Stimulated activated CD8-positive, alpha-beta memory T cell treated with anti-CD3 and anti-CD28 coated beads, Interleukin-2, amount 100 ng/mL, for 1 hour (primary cell): ENCODE measurements at places on chromosomes 5 and 9.

DNA sequence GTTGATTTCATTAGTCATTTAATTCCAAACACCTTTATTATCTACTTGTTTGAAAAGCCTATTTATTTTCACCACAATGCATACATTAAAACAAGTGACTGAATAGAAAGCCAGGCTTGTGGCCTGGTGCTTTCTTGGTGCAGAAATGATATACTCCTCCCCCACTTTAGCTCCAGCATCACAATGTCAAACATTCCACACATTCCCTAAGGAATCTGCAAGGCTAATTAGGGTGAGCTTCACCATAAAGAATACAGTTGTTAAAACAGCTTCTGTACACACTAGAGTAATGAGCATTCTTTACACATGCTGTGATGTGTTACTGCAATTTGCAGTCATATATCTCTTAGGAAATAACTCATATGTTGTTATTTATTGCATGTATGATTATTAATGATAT, 705.7 kb downstream of the CETN3 start:
- no peak for DNase-seq

- no peak for DNase-seq
These were observed 39.2 kb downstream of the ANXA2R start for GRCh38 chr5:43000914-43001313.

DNA sequence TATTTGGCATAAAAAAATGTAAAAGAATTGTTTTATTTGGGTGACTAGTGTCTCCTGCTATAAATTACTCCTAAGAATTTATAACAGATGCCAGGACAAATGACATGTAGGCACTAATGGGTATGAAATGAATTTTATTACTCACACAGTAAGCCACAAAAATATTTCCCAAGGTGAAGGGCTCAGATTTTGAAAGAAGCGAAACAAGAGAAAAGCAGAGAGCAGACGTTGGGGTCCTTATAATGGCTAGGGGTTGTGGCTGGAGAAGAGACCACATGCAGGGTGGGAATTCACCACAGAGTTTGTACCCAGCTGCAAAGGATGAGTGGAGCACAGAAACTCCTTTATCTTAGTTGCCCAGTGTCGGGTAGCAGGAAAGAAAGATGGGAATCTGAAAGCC, 45.0 kb upstream of the PRR16 start:
- no peak for DNase-seq

GRCh38 chr9:127049581-127049980, 72.9 kb downstream of the ANGPTL2 start:
- DNase-seq: no peak

- DNase-seq: no peak
These were observed 26.1 kb upstream of the SEC16A start for GRCh38 chr9:136508729-136509500.

- DNase-seq: no peak
These were observed 113.6 kb upstream of the TSLP start for GRCh38 chr5:110957934-110958333.

- no peak for DNase-seq
These were observed 276.5 kb downstream of the ARHGEF28 start for GRCh38 chr5:73902327-73903051.

DNA sequence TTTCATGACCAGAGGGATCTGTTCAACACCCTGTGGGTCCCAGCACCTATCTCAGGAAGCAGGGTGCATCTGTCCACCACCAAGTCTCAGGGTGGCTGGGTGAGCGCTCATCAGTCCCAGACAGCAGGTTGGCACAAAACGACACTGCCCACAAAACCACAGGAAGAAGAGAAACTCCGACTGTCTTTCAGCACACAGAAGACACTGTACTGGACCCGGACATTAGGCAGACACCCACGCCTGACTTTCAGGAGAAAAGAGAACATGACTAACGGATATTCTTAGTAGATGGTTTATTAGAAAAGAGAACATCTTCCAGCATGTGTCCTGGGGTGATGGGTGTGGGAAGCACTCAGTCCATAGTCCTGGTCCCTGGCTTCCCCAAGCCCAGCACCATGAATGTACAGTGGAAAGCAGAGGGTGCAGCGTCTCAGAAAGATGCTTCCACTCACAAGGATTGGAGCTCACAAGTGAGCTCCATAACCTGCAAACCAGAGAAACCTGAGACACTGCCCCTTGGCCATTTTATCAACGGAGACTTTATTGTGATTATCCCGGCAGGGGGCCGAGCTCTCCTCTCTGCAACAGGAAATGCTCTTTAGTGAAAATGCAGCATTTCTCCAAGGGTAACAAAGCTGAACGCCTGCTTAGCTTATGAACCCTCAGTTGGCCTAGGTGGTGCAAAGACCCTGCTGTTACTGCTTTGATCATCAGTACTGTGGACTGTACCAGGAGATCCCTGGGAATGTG, 35.8 kb upstream of the LCP2 start:
- peak; percentile 51 for DNase-seq

DNA sequence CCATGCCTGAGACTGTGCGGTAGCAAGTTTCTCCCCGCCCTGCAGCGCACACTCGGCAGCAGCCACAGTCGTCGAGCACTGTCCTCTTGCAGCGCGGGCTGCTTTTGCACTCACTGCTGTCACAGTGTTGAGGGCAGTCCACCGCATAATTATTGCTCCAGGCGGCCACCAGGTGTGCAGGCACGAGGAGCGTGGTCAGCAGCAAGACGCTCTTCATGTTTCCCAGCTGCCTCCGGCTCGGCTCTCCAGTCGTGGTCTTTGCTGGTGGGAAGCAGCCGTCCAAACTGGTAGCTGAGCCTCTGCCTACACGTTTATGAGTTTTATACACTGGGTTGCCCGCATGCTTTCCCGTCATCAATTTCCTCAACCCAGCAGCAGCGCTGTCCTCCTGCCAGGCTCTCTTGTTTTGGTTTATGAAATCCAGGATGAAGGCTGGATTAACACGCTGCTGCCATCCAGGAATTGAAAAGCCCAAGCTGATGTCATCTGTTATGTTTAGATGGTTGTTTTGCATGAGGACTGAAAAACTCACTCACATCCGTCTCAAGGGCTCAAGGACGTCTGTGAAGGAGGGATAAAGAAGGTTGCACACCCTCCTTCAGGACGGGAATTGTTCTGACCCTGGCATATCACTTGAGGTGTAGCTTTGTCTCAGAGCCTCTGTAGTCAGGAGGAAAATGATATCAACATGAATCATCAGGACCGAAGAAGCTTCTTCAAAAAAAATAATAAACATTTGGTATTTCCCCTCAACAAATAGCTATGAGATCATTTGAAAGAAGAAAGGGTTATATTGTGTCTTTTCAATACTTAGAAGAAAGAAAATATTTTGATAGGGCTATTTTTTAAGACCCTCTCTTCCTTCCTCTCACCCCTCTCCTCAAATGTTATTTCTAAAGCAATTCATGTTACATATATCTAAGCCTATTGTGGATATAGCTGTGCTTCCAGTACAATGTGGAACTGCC, at the start of gene ESM1:
TSS of gene ESM1 (minus strand) at position 293 of the 968 bp plus-strand sequence. CDS start at position 217, 76 bp downstream.
- DNase-seq: no peak

- DNase-seq: no peak
These were observed 6.7 kb upstream of the LCN1 start for GRCh38 chr9:135514342-135515082.

GRCh38 chr5:123037104-123037418, 536 bp upstream of the PPIC start:
- no peak for DNase-seq

- no peak for DNase-seq
These were observed 15.9 kb upstream of the SYNPO start for GRCh38 chr5:150624334-150625163.

GRCh38 chr5:176642675-176643490, 4.4 kb upstream of the TSPAN17 start:
- no peak for DNase-seq
